NCI-H748 treated with DMSO at 0.1 percent for 48 hours (cell line): ENCODE measurements at places on chromosomes 1 and 21.

DNA sequence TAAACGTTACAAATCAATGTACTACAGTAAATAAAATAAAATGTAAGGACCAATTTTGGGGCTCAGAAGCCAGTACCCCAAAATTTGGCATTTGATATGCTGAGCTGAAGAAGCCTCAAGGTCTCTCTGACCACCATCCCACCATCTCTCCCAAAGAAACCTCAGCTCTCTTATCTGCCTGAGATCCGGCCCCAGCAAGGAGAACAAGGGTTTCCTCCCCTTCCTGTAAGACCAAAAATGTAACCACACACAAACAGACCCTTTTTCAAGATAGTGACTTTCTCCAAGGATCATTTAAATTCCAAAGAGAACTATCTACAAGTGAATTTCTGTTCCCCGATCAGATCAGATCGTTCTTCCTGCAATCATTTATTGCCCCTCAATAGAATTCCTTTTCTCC lies 68.1 kb upstream of the SLC45A1 start:
- no peak for DNase-seq

DNA sequence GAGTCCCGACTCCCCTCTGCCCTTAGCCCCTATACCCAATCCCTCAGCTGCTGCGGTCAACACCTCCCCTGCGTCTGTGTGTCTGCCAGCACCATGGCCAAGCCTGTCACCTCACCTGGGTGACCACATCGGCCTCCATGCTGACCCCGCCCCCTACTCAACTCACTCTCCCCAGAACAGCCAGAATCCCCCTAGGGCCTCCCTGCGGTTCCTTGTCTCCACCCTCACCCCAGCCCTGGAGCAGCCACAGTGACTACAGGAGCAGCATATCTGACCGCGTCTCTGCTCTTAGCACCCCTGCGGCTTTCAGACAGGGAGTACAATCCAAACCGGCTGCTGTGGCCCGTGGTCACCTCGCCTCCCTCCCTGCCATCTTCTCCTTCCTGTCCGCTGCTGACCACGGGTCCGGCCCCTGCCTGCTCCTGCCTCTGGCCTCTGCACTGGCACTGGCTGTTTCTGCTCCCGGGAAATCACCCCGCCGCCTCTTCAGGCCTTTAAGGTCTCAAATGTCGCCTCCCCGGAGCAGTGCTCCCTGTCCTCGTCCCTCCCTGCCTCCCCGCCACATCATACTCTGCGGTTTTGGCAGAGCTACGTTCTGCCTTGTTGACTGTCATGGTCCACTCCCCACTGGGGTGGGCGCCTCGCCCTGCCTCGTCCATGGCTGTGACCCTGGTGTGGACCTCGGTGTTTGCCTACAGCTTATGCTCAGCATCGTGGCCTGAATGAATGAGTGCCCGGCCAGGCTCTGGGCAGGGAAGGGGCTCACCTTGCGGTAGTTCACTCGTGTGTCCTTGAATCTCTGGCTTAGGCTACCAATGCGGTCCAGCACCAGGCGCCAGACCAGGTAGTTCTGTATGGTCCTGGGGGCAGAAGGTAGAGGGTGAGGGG lies 11.1 kb downstream of the PRXL2B start:
- no peak for DNase-seq

DNA sequence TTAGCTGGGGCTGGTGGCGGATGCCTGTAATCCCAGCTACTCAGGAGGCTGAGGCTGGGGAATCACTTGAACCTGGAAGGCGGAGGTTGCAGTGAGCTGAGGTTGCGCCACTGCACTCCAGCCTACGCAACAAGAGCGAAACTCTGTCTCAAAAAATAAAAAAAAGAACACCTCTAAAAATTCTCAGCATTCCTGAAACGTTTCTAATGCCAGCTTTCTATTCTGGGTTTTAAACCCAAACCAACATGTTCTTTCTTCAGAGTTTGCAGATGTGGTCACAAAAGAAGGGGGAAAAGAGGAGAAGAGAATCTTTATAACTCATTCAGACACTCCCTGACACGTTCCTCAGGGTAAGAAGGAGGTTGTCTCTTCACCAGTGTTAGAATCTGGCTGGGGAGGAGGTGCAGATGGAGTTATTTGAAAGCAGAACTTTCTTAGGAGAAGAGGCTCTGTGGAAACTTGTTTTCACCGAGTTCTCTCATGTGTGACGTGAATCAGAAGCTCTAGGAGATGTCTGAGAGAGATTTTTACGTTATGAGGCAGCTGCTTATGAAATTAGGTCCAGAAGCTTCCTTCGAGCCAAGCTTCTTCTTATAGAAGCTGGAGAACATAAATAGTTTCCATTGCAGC lies 17.8 kb upstream of the CNR2 start:
- DNase-seq, result no peak

DNA sequence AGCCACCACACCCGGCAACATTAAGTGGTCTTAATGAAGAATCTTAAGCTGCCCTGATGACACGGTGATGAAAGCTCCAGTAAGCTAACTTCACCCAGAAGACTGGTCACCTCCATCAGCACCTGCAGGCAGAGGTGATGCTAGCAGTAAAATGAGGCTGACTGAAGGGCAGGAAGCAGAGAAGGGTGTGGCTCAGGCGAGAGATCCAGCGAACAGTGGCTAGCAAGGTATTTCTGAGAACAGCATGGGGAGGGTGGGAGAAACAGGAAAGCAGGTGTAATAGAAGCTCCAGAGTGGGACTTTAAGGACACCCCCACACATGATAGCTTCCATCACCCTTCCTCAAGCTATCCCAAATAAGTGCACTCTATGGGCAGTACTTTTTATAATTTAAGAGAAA lies 15.9 kb upstream of the DISP1 start:
- no peak for DNase-seq
